Epithelial cell of prostate (primary cell): ENCODE measurements at places on chromosomes 5 and 9.
A peak's percentile ranks its signal among the peaks of the same experiment; 100 is the strongest.

DNA sequence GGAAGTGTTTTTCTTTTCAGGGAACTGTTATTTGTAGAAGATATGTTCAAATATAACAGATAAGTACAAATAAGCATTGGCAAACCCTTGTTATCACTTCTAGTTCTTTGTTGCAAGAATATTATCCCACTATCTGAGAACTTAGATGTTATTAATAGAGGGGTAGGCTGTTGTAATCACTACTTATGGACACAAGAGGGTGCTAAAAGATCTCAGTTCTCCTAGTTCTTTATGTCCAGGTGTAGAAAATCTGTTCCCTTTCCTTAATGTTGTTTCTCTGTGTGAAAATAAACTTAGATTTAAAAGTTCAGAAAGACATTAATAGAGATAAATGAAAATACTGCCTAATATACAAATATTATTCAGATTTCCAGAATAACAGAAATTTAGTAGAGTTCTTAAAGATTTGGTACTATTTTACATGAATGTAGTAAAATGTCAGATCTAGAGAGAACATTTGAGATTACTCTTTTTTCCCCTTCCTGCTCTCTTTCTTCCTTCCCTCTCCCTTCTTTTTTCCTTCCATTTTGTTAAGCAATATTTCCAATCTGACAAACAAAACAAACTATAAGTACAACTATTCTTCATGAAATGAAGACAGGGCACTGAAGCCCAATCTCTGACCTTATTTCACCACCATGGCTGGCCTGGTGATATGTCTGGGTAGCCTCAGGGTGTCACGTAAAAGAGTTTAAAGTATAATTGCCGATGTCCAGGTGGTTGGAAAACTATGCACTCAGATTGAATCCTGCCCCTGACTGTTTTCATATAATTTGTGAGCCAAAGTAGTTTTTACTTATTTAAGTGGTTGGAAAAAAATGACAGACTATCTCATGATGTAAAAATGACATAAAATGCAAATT is 43.6 kb upstream of the C5orf46 start:
- DNase-seq = no peak

DNA sequence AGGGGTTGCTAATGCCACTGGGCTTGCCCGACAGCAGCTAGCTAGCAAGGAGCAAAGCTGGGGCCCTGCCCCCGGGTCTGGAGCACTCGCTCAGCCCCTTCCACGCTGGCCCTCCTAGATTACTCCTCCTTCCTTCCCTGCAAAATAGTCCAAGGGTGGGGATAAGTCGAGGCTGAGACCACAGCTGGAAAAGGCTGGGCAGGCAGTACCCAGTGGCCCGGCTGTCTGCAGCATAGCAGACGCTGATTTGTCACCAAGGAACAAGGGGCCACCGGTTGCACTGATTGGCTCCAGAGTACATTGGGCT is 73.9 kb downstream of the ADAMTS2 start:
- DNase-seq = no peak

- no peak for DNase-seq
These were observed 718.3 kb downstream of the TLR4 start for GRCh38 chr9:118422508-118422907.

- DNase-seq = no peak
These were observed 97.7 kb upstream of the SLC12A2 start for GRCh38 chr5:127985811-127986325.

DNA sequence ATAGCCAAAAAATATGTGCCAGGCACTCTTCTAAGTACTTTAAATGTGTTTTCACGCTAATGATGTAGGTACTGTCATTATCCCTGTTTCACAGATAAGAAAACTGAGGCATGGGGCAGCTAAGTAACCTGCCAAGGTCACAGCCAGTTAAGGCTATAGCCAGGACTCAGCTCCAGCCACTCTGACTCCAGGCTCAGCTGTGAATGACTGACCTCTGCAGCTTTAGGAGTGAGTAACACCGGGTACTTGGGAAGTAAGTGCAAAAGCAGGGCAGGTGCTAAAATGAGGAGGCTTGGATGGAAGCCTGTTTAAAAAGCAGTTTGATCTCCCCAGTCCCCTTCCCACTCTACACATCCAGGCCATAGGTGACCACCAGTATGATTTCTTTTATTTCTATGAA is 10.6 kb upstream of the SHC3 start:
- no peak for DNase-seq

GRCh38 chr5:170151097-170151831 is 45.6 kb downstream of the FOXI1 start:
- DNase-seq = peak; percentile 46

GRCh38 chr9:123353984-123354591 is 1.9 kb upstream of the CRB2 start:
- DNase-seq = no peak

DNA sequence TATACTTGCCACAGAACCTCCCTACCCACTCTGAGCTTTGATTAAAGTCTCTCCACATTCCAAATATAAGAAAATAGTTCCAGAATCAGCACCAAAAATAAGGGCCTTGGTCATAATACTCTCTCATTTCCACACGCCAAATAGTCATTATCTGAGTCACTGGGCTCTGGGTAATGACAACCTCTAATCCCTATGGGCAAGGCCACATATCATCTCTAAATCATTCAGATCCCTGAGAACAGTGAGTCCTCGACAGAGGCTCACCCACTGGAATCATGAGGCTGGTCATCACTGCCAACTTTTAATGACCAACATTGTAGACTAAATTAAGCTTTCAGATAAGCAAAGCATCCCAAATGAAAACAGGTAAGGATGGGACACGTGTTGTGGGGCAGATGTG is 28.1 kb downstream of the FAM114A2 start:
- no peak for DNase-seq

DNA sequence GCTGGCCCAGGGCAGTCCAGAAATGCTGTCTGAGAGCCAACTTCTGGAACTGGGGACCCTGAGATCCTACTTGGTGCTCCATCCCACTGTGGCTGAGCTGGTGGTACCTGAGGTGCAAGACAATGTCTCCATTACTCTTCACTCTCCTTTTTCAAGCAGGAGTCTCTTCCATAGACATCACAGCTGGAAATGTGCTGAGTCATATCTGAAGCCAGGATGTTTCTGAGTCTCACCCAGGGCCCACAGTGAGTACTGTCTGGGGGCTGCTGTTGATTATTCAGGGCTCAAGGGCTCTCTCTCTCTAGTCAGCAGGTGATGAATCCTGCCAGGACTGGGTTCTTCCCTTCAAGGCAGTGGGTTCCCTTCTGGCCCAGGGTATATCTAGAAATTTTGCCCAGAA is 145.2 kb upstream of the TAS2R1 start:
- no peak for DNase-seq

- peak; percentile 89 for DNase-seq
These were observed 532.9 kb downstream of the ANXA1 start for GRCh38 chr9:73684601-73685000.

DNA sequence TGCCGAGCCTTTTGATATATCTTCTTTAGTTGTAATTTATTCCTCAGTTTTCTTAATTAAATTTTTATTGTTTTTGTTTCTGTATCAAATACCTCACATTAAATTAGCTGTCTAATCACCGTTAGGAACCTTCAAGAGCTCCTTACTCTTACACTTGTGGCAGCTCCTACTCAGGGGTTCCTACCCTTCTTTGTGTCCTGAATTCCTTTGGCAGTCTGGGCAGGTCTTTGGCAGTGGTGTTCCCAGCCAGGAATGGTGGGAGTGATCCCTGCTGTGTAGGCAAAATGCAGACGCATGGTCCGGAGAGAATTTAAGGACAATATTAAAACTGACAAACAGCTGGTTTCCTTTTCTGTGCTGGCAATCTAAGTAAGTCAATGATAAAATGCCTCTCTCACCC is 41.8 kb downstream of the MAST4 start:
- DNase-seq = no peak

GRCh38 chr5:78527054-78527859 is 121.3 kb downstream of the LHFPL2 start:
- DNase-seq = peak; percentile 65

- no peak for DNase-seq
These were observed 795 bp upstream of the ASS1 start for GRCh38 chr9:130443840-130444492.

DNA sequence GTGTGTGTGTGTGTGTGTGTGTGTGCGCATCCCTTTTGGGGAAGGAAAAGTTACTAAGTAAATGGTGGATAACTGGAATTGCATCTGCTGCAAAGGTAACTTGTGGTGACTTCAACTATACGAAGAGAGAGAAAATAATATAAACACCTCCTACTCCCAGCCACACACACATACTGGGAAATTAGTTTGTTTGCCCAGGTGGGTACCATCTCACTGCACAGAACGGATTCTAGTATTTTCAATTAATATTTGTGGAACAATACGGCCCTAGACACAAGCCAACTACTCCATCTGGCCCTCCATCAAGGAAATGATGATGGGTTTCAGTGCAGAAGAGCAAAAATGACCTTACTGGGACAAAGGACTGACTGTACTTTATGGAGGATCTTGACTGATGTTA is 32.2 kb upstream of the TXN start:
- DNase-seq = no peak

- no peak for DNase-seq
These were observed 9.0 kb downstream of the MTREX start for GRCh38 chr5:55316837-55317236.

DNA sequence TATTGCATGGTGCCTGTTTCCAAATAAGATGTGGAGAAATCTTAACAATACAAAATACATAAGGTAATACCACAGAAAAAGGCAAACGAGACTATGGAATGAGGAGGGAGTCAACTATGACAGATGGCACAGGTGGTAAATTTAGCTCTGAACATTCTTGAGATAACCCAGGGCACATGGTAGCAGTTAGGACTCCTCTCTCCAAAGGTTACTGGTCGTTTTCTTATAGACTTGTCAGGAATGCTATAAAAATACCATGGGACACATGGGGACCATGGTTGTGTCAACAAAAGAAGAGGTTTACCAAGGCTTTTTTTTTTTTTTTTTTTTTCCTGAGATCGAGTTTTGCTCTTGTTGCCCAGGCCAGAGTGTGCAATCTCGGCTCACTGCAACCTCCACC is 209.4 kb upstream of the RFX3 start:
- no peak for DNase-seq

GRCh38 chr5:6581090-6581489 is 51.8 kb downstream of the NSUN2 start:
- no peak for DNase-seq

DNA sequence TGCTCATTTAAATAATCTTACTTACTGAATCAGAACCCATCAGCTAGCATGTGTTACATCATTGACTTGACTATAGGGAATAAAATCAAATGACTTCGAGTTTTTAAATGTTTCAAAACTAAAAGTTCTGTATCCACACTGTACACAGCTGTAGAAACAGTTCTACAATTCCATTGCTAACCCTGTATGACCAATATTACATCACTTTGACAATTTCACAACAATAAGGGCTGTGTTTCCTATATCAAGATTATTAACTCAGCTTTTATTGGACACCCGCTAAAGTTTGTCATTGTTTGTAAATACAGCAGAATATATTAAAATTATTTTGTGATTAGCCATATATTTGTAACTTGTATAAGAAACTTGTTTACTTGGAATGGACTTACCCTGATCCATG is 540.8 kb downstream of the PRELID2 start:
- no peak for DNase-seq

DNA sequence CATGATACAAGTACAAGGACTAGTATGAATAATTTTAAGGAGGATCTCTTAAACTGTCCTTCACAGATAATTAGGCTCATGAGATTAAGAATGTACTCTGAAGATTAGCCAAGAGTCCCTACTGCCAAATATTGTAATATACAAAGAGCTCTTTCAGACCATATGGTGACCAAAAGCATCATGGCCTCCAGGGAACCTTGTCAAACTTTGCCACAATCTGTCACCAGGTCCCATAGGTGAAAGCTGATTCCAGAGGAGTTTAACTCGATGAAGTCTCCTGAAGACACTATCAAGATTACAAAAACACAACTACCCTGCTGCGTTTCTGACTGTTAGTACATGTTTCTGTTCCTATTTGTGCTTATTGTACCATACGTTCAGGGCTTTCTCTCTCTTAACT is 395.4 kb upstream of the ITGA1 start:
- DNase-seq = no peak

DNA sequence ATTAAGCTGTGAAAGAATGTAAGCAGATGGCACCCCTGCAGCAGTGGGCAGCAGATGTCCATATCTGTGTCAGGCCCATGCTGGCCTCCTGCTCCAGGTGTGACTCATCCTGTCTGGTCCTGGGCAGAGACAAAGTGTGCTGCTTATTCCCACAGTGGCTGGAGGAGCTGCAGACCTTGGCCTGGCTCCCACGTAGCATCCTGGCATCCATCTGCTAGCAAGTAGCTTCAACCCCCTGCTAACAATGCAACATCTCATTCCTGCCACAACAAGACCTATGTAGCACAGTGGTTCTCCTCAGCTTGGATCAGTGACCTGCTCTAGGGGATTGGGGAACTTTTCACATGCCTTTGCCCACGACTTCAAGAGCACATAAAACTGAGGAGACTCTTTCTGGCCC is 126.4 kb upstream of the SLC12A2 start:
- DNase-seq = no peak

GRCh38 chr5:158747816-158748432 is 351.8 kb downstream of the EBF1 start:
- no peak for DNase-seq

GRCh38 chr9:137781906-137782585 is 95.5 kb upstream of the CACNA1B start:
- DNase-seq = no peak

DNA sequence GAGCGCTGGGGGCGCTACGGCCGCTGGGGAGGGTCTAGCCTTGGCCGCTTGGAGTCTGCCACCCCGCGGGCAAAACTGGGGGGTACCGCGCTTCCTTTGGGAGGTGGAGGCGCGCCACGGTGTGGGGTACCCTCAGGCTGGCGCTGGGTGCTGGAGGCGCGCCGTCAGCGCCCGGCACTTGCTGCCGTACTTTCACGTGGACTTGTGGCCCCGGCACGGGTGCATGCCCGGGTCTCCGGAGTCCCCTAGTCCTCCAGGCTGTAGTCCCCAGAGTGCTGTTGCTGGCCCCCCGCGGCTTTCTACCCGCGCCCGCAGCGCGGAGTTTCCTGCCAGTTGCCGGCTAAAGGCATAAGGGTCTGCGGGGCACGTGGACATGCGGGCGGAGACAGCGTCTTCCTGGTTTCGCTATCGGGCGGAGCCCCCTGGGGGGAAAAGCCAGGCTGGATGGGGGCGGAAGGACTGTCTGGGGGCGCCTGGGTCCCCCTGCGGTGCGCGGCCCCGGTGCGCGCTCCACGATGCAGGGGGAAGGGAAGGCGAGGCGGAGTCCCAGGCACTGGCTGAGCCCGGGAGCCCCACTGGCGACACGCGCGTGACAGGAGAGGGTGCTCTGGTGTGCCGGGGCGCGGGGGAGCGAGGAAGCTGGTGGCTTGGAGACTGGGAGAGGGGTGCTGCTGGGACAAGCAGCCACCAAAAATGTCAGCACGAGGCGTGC is 666 bp downstream of the PPARGC1B start:
- no peak for DNase-seq
